ENCODE measurements at places on chromosomes 4 and X.
A peak's percentile ranks its signal among the peaks of the same experiment; 100 is the strongest.

- DNase-seq = peak; percentile 21
These were observed 53.9 kb upstream of the KIAA1210 start for GRCh38 chrX:119181491-119181890.

- DNase-seq = peak; percentile 23
These were observed 1.3 kb downstream of the YTHDC1 start for GRCh38 chr4:68348577-68348976.

GRCh38 chr4:51895158-51895557 lies 52.2 kb downstream of the DCUN1D4 start:
- DNase-seq = peak; percentile 12

DNA sequence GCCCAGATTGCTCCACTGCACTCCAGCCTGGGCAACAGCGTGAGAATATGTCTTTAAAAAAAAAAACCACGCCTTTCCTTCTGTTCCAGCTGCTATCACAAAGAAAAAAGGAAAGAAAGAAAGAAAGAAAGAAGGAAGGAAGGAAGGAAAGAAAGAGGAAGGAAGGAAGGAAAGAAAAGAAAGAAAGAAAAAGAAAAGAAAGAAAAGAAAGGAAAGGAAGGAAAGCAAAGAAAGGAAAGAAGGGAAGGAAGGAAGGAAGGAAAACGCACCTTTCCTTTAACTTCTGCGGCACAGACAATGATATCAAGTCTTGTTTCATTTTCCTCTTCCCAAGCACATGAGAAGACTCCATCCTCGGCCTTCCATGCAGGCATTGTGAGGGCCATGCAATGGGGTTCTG lies 107.4 kb upstream of the NOCT start:
- no peak for DNase-seq

GRCh38 chr4:13548059-13548983 lies 4.0 kb upstream of the NKX3-2 start:
- peak; percentile 67 for DNase-seq

GRCh38 chrX:39614680-39614998 lies 483.1 kb downstream of the BCOR start:
- DNase-seq = no peak

GRCh38 chrX:136192839-136193414 lies 45.6 kb downstream of the FHL1 start:
- DNase-seq = no peak

DNA sequence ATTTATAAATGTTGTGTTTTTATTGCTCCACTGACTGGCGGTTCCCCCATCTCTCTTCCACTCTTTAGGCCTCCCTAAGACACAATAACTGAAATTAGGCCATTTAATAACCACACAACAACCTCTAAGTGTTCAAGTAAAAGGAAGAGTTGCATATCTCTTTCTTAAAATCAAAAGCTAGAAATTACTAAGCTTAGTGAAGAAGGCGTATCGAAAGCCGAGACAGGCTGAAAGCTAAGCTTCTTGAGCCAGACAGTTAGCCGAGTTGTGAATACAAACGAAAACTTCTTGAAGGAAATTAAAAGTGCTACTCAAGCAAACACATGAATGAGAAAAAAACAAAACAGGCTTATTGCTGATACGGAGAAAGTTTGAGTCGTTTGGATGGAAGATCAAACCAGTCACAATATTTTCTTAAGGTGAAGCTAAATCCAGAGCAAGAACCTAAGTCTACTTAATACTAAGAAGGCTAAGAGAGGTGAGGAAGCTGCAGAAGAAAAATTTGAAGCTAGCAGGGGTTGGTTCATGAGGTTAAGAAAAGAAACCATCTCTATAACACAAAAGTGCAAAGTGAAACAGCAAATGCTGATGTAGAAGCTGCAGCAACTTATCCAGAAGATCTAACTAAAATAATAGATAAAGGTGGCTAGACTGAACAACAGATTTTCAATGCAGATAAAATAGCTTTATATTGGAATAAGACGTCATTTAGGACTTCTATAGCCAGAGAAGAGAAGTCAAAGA lies 194.0 kb upstream of the TTC29 start:
- DNase-seq = no peak

- no peak for DNase-seq
These were observed 229.2 kb downstream of the GBA3 start for GRCh38 chr4:22921936-22922335.

DNA sequence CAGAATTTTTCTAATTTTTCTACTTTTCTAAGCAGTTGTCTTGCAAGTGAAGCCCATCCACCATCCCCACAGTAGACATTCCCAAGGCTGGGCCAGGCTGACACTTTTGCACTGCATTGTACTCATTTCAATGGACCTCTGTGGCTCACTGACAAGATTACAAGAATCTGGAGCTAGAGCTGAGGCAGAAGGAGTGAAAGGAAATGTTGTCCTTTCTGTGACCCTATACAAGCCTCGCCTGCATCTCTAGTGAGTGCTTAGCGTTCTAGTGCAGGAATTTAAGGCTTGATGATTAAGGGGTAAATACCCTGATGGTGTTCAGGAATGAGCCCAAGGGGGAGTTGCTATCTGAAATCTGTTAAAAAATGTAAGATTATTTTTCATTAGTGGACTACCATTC lies 6.3 kb downstream of the MAGED1 start:
- DNase-seq = no peak

DNA sequence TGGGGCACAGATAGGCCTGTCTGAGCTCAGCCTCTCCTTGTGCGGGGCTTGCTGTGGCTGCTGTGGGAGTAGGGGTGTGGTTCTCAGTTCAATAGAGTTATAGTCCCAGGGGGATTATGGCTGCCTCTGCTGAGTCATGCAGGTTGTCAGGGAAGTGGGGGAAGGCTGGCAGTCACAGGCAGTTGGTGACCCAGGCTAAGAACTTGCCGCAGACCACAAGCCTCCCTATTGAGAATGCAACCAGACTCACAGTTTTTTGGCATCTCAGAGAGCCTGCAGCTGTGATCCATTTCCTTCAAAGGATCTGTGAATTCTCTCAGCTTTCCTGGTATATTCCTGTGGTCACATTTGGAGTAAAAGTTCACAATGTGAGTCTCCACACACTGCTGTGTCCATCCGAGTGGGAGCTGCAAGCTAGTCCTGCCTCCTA lies 364.9 kb downstream of the ZNF674 start:
- DNase-seq = peak; percentile 52

DNA sequence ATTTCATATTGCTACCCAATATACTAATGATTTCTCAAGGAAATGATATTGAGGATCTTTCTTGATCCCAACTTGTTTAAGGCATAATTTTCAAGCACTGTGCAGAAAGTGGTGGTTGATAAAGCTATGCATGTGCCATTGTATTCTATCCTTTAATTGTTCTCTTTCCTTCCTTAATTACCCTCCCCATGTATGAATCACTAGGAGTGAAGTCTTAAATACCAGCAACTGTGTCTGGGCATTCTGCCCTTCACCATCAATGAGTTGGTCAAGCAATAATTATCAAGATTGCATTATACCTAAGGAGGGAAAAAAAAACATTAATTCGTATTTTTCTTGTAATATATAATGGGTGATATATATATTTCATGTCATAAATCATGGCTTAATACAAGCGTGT lies 111.8 kb upstream of the FRMPD4 start:
- no peak for DNase-seq

- no peak for DNase-seq
These were observed 32.0 kb upstream of the USP51 start for GRCh38 chrX:55521687-55522086.

GRCh38 chr4:183504930-183505610 lies at the start of gene ING2:
Gene ING2, plus strand, starts transcription at chr4:183505058. Its CDS starts 138 bp downstream, at chr4:183505196.
- DNase-seq = peak; percentile 79

- no peak for DNase-seq
These were observed 5.4 kb upstream of the BBS7 start for GRCh38 chr4:121875652-121876051.
